CD8-positive, alpha-beta memory T cell (primary cell): ENCODE measurements at places on chromosomes 5 and 9. TPM values are rescaled to one million over a fixed set of nuclear protein-coding genes. Genes with fewer than 3 reads are reported as not detected.
A peak's percentile ranks its signal among the peaks of the same experiment; 100 is the strongest.

The TAF11L10 gene
- not detected for polyA plus RNA-seq

The HRH2 gene
- polyA plus RNA-seq = 1.3 TPM

GRCh38 chr5:172380987-172381643, 73.2 kb downstream of the SH3PXD2B start:
- DNase-seq = no peak

- no peak for DNase-seq
These were observed 39.2 kb downstream of the NACC2 start for GRCh38 chr9:136055715-136056545.

GRCh38 chr5:9742848-9743247, 112.7 kb upstream of the TAS2R1 start:
- no peak for DNase-seq

DNA sequence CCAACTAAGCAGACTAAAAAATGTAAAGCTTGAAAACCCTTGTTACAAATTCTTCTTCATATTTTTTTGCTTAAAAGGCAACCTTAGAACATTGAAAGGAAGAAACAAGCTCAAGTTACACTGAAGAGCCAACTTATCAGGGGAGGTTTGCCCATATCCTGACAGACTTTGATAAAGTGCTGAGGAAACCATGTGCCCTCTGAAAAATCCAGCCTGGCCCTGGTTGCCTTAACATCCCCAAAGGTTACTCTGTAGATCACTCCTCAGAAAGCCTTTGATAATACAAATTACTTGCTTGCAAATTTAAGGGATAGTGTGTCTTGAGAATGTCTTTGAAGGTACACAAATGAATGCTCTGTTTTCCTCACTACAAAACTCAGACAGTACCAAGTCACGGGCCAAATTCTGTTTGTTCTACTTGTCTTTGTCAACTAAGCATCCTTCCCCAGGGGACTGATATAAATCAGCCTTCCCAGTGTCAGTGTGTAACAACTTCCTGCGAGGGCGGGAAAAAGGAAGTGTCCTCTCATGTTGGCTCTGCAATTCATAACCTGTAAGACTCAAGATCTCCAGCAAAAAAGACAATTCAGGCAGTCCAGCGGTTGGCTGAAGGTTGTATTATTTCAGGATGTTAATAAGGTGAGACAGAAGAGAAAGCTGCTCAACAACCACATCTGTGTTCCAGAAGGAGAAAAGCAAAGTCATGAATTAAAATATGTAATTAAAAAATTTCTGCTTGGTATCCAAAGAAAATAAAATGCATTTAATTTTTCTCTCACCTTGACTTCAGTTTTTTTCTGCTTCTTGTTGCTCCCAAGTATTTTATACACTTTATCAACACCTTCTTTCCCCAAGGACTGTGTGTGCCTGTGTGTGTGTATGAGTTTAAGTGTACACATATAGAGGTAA, 199.9 kb downstream of the PIK3R1 start:
- no peak for DNase-seq

GRCh38 chr9:35798658-35799374, 7.4 kb downstream of the NPR2 start:
- no peak for DNase-seq

DNA sequence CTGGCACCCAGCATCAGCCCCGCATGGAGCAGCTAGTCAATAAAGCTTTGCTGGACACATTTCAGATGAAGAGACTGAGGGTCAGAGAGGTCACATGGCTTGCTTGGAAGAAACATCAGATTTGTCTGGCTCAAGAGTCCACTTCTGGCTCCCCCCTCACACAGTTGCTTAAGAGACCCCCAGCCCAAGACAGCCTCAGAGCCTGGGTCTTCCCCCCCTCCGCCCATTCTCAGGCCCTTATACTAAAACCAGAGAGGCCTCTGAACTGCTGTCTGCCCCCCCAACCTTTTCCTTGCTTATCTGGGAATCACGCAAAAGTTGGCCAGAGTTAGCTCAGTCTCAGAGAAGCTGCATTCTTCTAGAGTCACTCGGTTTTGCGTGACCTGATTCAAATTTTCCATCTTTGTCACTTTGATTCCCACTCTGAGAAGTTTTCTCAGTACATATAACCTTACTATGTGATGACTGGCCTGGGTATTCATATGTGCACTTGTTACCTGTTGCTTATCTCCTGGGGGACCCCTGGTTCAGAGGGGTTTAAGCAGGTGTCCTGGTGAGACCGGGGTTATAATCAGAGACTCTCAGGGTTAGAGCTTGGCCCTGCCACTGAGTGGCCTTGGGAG, 145.4 kb upstream of the IER5L start:
- no peak for DNase-seq

DNA sequence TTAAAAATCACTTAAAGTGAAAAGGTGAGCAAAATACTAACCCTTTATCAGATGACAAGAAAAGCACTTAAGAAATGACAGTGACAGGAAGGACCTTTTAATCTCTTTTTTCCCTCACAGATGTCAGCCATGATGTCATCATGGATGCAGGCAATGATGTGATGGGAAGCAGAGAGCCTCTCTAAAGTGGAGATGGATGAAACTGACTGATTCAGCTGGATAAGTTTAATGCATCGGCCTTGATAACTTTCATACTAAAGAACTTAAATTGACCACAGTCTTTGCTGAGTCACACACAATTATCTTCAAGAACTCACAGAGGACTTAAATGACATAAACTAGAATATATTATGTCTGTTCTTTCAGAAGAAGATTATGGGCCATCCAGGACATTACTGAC, 153.2 kb upstream of the FGF10 start:
- no peak for DNase-seq

DNA sequence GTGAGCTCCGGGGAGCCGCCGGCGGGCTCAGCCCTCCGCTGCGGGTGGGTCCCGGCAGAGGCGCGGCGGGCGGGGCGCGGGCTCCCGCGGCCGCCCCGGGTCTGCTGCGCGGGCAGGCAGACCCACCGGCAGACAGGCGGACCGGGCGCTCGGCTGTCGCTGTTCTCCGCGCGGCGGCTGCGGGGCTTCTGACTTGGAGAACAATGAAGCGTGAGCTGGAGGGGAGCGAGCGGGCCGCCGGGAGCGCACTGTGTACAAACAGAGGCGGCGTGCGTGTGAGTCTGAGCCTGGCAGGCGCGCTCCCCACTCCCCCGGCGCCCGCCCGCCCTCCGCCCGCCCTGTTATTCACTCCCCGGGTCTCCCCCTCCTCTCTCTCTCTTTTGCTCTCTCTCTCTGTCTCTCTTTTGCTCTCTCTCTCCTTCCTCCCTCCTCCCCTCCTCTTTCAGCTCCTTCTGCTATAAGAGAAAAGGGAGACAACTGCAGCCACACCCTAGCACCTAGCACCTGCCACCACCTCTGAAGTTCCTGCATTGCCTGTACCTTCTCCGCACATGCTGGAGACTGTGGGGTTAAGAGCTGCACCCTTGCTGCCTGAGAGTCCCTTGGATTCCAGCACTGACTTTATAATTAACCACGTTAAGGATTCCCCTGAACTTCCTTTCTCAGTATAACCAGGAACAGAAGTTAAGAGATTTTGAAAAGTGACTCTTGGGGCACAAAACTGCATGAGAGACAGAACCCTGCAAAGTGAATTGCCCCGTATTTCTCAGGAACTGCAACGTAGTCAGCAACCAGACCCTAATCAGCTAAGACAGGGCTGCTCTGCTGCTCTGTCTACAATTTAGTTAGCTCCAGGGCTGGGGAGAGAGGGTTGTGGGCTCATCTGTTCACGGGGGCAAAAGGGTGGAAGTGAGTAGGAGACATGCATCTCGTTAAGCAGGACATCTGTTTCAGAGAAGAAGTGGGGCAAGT, at the start of gene EDIL3:
TSS of gene EDIL3 (minus strand) at position 277 of the 972 bp plus-strand sequence. CDS start 506 bp downstream, outside the sequence.
- DNase-seq = no peak

The NPR3 gene
- polyA plus RNA-seq = not detected

GRCh38 chr5:5276430-5276829, 136.3 kb downstream of the ADAMTS16 start:
- DNase-seq = no peak

The SLC25A2 gene
- polyA plus RNA-seq = not detected

The CACFD1 gene
- polyA plus RNA-seq = 2.6 TPM

DNA sequence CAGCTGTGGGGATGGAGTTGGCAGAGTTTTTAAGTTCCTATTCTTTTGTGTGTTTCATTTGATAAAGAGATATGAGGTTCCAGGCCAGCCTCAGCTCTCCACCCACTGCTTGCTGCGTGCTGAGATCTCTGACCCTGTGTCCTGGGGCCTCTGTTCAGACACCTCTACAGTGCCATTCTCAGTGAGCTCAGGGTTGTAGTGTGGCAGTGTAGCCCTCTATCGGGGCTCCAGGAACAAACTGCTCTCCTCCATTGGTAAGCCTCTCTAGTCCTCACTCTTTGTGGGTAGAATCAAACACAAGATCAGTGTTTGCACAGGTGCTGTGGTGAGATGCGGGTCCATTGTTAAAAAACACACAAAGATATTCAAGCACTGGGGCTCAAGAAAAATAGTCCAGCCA, 386.6 kb upstream of the RPS23 start:
- DNase-seq = no peak

GRCh38 chr5:113985505-113985904, 376.4 kb upstream of the KCNN2 start:
- DNase-seq = no peak

The GFI1B gene
- not detected for polyA plus RNA-seq

GRCh38 chr9:121278477-121279261, 10.7 kb downstream of the GSN start:
- peak; percentile 15 for DNase-seq

The SAXO1 gene
- polyA plus RNA-seq = not detected

The INSYN2B gene
- not detected for polyA plus RNA-seq

The FOXD4L6 gene
- polyA plus RNA-seq = not detected

DNA sequence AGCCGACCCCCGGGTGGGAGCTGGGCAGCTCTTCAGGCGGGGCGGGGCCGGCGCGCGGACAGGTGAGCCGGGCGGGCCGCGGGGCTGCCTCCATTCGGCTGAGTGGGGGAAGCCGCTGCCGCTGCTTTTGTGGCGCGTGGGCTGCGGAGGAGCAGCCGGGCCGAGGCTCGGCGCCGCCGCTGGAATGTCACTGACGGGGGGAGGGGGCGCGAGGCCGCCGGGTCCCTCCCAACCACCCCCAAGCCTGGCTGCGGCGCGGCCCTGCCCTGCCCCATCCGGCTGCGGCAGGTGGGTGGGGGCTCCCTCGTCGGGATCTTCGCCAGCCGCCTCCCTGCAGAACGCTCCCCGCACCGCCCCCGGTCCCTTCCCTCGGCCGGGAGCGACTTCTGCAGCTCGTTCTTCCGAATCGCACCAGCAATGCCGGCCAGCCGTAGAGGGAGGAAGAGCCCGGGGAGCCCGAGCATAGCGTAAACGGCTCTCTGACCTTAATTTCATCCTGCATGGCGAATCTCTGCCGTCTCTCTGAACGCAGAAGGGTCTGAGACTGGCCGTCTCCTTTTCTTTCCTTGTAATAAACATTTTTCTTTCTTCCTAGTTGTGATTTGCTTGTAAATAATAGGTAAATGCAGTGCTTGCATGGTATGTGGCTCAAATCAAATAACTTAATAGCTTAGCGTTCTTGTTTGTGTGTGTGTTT, 505 bp downstream of the SPTAN1 start:
- no peak for DNase-seq

The PCDH1 gene
- 0.54 TPM for polyA plus RNA-seq

The NUTM2G gene
- polyA plus RNA-seq = 0.14 TPM

DNA sequence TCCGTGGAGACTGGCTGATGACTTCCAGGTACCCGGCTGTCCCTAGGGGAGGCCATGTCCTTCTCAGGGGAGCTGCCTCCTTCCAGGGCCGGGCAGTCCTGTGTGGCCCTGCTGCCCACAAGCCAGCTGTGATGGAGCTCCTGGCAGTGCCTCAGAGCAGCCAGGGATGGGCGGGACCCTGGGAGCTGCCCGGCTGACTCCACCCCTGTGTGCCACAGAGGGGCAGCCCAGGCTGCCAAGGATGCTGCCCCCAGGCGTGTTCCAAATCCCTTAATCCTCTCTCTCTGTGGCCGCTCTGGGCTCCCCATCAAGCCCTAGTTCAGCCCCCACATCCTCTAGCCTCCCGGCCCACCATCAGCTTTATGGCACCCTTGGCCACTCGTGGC, 7.0 kb upstream of the SCGB3A1 start:
- no peak for DNase-seq

DNA sequence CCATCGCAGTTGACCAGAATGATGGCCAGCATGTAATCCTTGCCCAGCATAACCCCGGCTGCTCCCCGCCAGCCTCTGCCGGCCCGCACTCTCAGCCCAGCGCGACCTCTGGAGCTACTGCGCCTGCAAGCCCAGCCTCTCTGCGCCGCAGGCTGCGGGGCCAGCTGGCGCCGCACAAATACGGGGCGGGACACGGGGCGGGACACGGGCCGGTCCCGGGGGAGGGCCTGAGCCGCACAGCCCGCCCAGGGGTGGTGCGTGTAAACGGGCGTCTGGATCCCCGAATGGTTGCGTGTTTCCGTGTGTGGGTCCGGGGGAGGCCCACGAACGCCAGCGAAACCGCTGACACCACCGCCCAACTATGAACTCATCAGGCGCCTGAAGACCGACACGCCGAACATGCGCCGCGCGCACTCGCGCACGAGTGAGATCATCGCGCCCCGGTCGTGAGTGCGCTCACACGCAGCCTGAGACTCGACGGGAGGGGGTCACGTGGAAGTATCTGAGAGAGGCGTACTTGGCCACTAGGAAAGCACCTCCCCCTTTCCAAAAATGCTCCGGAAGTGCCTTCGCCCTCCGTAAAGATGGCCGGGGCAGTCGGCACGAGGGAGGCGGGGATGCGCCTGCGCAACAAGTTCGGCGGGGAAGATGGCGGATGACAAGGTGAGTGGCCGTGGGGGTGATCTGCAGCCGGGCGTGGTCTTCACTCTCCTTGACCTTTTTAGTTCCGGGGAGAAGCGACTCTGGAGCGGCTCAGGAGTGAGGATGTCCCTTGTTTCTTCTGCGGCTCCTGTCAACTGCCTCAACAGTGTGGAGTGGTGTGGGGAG, at the start of the genes APBB3 and SLC35A4:
TSS of gene APBB3 (minus strand) at position 403 of the 828 bp plus-strand sequence. CDS start at position 50, 353 bp downstream.
TSS of gene SLC35A4 (plus strand) at position 633 of the 828 bp plus-strand sequence. CDS start 2,342 bp downstream, outside the sequence.
- peak; percentile 99 for DNase-seq

GRCh38 chr5:96538808-96539250, 105.8 kb upstream of the PCSK1 start:
- DNase-seq = no peak

The BRINP1 gene
- polyA plus RNA-seq = not detected
